Activated naive CD8-positive, alpha-beta T cell treated with anti-CD3 and anti-CD28 coated beads, Interleukin-2, amount 10 ng/mL, durations not matched to agents 7 days and 5 days (primary cell): ENCODE measurements at places on chromosomes 1 and 21. TPM values are rescaled to one million over a fixed set of nuclear protein-coding genes. Genes with fewer than 3 reads are reported as not detected.

- peaks cover 69% of the 10 kb centered on the region for H3K27me3 ChIP-seq
- no peak overlapping the region for H3K4me3 ChIP-seq
- no peak overlapping the region for H3K27ac ChIP-seq
- H3K36me3 ChIP-seq, result no peaks in the 10 kb centered on the region
- peaks cover 20% of the 10 kb centered on the region for H3K4me1 ChIP-seq
- no peak for DNase-seq
These were observed 2.5 kb upstream of the OLIG1 start for GRCh38 chr21:33067457-33067856.

DNA sequence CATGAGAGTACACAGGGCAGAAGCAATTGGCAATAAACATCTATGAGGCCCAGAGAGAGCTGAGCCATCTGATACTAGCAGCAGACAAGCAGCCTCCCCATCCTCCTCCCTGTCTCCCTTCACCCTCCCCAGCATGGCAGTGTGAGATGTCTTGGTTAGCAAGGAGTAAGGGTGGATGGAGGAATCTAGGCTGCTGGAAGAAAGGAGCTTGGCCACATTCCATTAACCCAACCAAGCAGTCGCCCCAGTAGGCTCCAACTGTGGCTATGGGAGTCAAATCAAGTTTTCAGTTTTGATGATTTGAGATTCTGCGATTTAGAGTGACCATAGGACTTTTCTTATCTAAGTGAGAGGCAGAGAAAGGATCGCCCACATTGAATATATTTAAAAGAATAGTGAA is 12.9 kb upstream of the RUNX1 start:
- H3K36me3 ChIP-seq, result no peaks in the 10 kb centered on the region
- peaks cover 7% of the 10 kb centered on the region for H3K4me1 ChIP-seq
- DNase-seq, result no peak
- H3K27me3 ChIP-seq, result peaks cover 8% of the 10 kb centered on the region
- no peak overlapping the region for H3K27ac ChIP-seq

SHE gene
- total RNA-seq, result not detected

GRCh38 chr1:57282411-57282810 is 141.4 kb downstream of the DAB1 start:
- no peak overlapping the region for H3K27ac ChIP-seq
- H3K4me3 ChIP-seq, result no peak overlapping the region
- DNase-seq, result no peak
- H3K27me3 ChIP-seq, result no peaks in the 10 kb centered on the region
- no peaks in the 10 kb centered on the region for H3K4me1 ChIP-seq

DNA sequence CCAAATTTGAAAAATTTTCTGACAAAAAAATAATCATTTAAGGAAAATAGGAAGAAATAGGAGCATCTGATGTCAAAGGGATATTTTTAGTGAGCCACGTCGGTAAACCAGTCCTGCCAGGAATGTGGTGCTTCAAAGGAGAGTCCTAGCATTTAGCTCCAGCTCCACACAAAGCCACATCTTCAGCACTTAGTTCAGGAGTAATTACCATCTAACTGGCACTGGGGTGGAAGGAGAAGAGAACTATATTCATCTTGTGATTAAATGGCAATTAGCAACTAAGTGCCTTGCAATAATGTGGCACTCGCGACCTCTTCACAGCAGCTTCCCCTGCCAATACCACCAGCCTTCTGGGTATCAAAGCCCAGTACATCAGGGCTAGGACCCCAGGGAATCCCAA is 409.1 kb downstream of the SETD4 start:
- no peaks in the 10 kb centered on the region for H3K4me1 ChIP-seq
- H3K36me3 ChIP-seq, result no peaks in the 10 kb centered on the region
- H3K27me3 ChIP-seq, result peaks cover 8% of the 10 kb centered on the region
- no peak overlapping the region for H3K4me3 ChIP-seq

- no peak overlapping the region for H3K4me3 ChIP-seq
- H3K36me3 ChIP-seq, result peaks cover 27% of the 10 kb centered on the region
- peaks cover 4% of the 10 kb centered on the region for H3K4me1 ChIP-seq
- no peak overlapping the region for H3K27ac ChIP-seq
These were observed 9.7 kb upstream of the CLCC1 start for GRCh38 chr1:108972951-108973350.

DNA sequence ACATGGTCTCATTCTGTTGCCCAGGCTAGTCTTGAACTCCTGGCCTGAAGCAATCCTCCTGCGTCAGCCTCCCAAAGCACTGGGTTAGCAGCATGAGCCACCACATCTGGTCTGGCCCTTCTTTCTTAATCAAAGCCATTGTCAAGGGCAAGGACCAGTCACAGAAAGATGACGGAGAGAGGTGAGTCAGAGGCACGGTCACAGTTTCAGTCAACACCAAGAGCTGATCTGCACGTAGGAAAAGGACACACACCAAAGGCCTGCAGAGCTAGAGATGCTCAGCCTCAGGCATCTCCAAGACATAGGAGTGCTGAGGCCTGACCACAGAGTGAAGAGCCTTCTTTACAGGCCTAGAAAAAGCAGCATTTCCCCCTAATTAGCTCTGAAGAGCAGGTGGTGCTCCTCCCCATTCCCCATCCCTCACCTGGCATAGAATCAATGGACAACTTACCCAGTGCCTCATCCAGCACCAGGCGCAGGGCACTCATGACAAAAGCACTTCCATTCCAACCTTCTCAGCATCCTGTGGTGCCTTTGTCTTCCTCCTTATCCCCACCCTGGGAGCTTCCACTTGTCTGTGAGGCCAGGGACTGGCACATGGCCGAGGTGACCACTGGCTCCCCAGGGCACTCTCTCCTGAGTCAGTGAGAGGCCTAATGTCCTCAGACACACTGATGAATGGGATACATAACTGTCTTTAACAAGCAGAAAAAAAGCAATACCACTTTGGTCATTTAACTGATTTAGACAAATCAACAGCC is 139.8 kb downstream of the AJAP1 start:
- no peaks in the 10 kb centered on the region for H3K36me3 ChIP-seq
- no peak overlapping the region for H3K27ac ChIP-seq
- H3K27me3 ChIP-seq, result peaks cover 2% of the 10 kb centered on the region
- H3K4me3 ChIP-seq, result no peak overlapping the region
- no peak for DNase-seq
- H3K4me1 ChIP-seq, result peaks cover 3% of the 10 kb centered on the region

DNA sequence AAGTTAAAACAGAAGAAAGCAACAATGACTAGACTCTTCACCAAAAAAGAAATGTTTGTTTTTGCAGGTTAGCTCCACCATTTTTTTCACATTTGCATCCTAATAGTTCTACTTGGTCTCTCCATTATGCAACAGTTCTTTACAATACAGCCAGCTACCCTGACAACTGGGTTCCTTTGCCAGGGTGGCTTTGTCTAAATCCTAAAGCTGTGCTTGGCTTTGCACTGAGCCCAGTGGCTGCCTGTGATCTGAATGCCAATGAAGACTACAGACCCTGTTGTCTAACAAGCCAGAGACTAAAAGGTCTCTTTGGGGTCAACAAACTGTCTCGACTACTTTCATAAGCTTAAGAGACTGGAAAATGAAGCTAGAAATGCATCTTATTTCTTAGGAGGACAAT is 112.0 kb downstream of the AKT3 start:
- DNase-seq, result no peak
- no peak overlapping the region for H3K27ac ChIP-seq
- H3K27me3 ChIP-seq, result no peaks in the 10 kb centered on the region
- peaks cover 10% of the 10 kb centered on the region for H3K36me3 ChIP-seq
- H3K4me1 ChIP-seq, result peaks cover 6% of the 10 kb centered on the region

GRCh38 chr1:118989878-118990378 is 1.8 kb upstream of the TBX15 start:
- no peak overlapping the region for H3K27ac ChIP-seq
- H3K27me3 ChIP-seq, result peaks cover 92% of the 10 kb centered on the region
- peaks cover 2% of the 10 kb centered on the region for H3K36me3 ChIP-seq
- no peak for DNase-seq
- H3K4me3 ChIP-seq, result no peak overlapping the region

DNA sequence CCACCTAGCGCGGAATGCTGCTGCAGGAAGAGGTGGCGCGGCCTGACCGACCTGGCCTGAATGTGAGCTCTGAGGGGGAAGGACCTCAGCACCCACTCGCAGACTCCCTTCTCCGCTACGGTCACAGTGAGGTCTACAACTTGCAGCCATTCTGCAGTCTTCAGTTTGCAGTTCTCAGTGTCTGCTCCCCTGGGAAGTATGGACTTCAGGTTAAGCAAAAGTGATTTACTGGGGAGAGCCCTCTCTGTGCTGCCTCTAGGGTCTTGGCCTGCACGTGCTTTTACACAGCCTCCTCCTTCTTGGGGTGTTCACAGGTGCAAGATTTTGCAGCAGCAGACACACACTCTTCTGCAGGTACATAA is 296.0 kb downstream of the OMA1 start:
- no peak for DNase-seq
- no peak overlapping the region for H3K4me3 ChIP-seq
- H3K36me3 ChIP-seq, result no peaks in the 10 kb centered on the region
- H3K27ac ChIP-seq, result no peak overlapping the region
- H3K27me3 ChIP-seq, result peaks cover 29% of the 10 kb centered on the region
